ENCODE measurements at places on chromosomes 2 and 18.

DNA sequence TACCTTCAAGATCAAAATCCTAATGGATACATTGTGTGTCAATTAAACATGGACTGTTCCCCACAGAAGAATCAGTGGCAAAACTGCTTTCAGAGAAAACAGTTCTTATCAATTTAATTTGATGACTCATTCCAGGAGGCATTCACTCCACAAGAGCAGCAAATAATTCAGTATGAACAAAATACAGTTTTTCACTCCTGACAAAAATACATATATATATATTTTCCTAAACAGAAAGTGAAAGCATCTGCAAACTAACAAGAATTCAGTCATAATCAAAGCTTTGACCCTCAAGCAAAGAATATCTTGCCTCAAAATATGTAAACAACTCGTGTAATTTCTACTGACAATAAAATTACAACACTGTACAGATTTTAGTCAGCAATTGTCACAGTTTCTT lies 685.1 kb upstream of the SLC8A1 start:
- no peak for DNase-seq

GRCh38 chr2:168683996-168684395 lies 118.4 kb upstream of the NOSTRIN start:
- no peak for DNase-seq

GRCh38 chr2:105553538-105554196 lies 154.8 kb upstream of the FHL2 start:
- DNase-seq = no peak

DNA sequence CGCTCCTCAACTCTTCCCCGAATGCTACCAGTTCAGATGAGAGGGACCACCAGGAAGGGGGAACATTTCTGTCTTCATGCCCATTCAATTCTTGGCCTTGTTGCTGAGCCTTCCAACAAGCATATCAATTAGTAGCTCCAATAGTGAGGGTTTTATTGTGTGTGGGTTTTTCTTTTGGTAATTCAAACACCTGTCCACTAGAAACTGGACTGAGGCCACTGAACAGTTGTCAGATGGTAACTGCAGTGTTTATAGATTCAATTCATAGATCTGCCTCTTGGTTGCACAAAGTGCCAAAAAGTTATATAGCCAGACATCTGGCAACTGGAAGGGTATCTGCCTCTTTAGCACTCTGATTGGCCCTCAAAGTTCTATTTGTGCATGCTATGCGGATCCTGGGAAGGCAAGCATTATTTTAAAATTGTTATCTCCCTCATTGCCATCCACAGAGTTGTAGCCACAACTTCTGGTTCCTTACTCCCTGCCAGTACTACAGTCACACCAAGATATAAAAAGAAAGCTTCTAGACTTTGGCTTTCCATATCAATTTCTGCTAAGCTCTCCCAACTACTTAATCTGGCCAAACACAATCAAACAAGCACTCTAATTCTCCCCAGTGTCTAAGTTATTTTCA lies 83.3 kb upstream of the ZNF521 start:
- DNase-seq = no peak

GRCh38 chr2:8253781-8254180 lies 428.1 kb upstream of the ID2 start:
- no peak for DNase-seq

- no peak for DNase-seq
Observed at GRCh38 chr2:147232225-147232669, 612.6 kb upstream of the ACVR2A start.

DNA sequence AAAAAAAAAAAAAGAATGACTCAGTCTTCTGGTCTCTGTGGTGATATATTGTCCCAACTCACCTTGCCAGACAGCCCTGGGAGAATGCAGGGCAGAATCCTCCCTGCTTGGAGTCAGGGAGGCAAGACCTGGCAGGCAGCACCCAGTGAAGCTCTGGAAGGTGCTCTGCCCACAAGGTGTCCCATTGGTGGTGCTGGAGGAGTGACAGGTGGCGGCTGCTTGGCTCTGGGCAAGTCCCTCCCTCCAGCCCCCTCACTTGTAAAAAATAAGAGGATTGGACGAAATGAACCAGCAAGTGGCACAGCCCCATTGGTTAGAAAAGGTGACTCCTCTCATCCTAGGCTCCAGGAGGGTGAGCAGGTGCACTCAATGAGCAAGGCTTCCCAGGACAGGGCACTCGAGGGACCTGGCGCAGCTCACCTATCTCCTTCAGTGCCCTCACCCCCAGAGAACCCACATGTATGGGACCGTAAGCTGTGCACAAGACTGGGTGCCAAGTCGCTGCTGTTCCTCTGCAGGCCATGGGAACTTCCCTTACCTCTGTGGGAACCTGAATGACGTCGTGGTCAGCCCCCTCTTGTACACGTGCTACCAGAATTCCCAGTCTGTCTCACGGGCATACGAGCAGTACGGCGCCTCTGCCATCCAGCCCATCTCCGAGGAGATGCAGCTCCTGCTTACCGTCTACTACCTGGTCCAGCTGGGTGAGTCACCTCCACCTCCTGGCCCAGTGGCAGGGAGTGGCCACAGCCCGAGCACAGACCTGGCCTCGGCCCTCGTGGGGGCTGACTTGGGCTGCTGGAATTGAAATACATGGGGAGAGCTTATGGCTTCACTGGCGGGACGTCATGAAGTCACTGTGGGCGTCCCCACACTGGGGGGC lies 54.6 kb downstream of the GREB1 start:
- no peak for DNase-seq

DNA sequence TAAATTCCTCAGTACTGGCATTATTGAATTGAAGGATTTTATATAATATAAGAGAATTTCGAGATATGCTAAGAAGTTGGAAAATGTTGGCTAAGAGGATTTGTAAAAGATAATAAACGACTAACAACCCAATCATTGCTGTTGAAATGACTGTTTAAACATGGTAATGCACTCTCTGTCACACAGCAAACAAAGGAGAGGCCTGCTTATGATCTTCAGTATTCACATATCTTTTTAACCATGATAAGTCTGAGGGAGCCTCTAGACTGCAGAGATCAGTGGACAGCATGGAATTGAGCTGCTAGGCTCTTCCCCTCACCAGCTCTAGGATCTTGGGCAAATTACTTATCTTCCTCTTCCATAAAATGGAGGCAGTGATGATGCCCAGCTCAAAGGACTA lies 2.7 kb downstream of the KCTD18 start:
- DNase-seq = no peak

DNA sequence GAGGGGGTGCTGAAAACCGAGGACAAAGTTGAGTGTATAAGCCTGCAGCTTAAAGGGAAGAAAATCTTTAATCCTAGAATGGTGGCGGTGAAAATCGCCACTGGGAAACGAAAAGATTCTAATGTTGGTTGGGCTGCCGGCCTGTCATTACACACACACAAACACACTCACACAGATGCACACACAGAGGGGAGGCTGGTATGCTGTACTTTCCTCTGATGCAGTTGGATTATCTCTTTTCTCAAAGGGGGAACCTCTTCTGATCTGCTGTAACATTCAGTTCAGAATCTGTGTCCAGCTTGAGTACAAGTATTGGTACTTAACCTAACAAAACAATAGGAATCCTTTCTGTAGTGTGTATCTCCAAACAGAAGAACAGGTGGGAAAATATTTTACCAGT lies 39.0 kb downstream of the ANXA4 start:
- no peak for DNase-seq

GRCh38 chr2:3659447-3660432 lies 1.7 kb downstream of the ALLC start:
- DNase-seq = no peak

GRCh38 chr2:44952143-44952805 lies 10.8 kb downstream of the SIX3 start:
- DNase-seq = peak; percentile 12

DNA sequence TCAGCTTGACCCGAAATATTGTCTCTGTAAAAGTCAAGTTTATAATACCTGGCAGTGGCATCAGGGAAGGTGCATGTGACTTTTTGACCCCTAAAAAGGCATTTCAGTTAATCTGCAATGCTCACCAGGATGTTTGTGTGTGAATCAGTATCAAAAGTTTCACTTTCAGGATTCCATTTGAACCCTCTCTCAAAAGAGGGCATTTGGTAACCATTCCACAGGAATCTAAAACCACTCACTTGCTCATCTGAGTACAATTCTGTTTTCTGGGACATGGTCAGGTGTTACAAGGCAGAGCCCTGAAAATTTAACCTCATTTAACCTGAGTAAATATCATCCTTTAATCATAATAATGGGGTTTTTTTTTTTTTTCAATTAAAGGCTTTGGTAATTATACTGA lies 77.9 kb upstream of the KLF7 start:
- DNase-seq = no peak

All from hippocampal formation (tissue), 2 donors.